Stimulated activated CD8-positive, alpha-beta memory T cell treated with anti-CD3 and anti-CD28 coated beads, Interleukin-4, amount 100 ng/mL, for 1 hour (primary cell): ENCODE measurements at places on chromosomes 16 and 17.

- DNase-seq, result no peak
These were observed 312.5 kb downstream of the MAF start for GRCh38 chr16:79288066-79288465.

- DNase-seq, result no peak
These were observed 7.4 kb upstream of the MEAK7 start for GRCh38 chr16:84511831-84512230.

DNA sequence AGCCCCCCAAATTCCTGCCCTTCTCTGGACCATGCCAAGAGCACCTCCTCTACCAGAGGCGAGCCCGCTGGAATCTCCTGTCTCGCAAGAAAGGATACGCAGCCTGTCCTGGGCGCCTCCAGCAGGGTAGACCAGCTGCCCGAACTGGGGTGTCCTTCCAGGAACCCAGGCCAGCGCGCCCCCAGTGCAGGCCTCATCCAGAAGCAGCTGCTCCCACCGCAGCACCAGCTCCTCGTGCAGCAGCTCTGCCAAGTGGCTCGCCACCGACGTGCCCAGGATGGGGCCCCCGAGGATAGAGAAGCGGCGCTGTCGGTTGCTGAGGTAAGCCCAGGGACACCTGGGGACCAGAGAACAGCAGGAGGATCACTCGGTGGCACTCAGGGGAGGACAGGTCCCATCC, 4.8 kb downstream of the TAF1C start:
- DNase-seq, result no peak

GRCh38 chr17:62656446-62656845, 29.0 kb downstream of the MRC2 start:
- no peak for DNase-seq

DNA sequence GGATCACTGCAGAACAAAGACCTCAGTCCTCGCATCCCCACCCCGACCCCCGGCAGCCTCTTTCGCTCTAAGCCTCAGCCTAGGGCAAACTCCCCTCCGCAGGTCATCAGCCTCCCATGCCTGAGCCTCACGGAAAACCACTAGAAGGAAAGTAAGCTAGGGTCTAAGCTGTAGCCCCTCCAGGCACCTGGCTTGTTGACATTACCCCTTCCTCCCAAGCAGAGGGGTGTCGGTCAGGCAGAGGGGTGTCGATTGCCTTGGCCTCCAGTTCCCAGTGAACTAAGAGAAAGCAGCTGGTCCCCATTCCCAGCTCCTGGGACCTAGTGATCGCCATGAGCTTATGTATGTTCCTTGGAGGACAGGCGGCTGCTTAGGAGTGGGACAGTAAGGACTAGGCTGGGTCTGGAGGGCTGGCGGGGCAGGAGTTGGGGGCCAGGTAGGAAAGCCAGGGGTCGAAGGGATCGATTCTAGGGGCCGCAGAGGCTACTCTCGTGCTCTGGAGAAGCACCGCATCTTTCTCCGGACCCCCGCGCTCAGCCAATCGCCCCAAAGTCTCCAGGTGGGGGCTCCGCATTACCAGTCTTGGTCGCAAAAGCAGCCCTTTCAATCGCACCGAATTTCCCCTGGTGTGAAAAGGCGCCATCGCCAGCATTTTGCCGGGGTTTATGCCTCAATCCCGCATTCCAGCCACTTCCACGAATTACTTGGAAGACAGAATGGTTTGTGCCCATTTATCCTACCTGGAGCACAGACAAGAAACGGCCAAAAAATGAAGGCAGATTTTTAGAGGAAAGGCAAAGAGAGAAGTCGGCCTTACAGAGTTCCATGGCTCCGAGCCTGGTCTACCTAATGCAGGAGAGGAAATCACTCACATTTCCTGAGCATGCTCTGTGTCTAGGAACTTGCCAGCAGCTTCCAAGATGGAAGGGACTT, 21.3 kb upstream of the HOXB13 start:
- no peak for DNase-seq

DNA sequence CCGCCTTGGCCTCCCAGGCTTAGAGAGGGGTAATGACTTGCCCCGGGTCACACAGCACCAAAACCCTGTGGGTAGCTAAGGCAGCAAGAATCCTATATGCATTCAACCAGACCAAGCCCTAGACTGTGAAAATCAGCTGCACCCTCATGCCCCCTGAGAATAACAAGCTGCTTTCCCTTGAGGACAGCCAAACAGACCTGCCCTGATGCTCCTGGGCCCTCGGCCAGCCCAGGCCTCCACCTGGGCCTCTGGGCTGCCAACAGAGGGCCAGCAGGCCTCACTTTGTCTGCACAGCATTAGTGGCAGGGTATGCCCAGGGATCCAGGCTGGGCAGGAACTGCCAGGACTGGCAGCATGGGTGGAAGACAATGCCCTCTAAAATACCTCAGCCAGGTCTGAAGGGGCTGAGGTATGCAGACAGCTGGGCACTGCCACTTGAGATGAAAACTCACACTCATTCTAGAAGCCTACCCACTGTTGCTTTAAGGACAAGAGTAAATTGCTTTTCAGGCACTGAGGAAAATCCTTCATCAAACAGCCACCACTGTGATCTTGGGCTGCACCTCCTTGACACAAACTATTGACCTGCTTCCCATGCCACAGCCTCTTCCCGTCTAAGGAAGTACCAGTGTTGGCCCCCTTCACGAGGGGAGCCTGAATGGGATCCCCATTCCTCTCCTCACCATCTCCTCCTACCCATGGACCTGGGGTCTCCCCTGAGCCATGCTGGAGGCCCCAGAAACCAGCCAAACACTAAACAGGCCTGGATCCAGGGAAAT, 8.8 kb downstream of the ST3GAL2 start:
- no peak for DNase-seq

DNA sequence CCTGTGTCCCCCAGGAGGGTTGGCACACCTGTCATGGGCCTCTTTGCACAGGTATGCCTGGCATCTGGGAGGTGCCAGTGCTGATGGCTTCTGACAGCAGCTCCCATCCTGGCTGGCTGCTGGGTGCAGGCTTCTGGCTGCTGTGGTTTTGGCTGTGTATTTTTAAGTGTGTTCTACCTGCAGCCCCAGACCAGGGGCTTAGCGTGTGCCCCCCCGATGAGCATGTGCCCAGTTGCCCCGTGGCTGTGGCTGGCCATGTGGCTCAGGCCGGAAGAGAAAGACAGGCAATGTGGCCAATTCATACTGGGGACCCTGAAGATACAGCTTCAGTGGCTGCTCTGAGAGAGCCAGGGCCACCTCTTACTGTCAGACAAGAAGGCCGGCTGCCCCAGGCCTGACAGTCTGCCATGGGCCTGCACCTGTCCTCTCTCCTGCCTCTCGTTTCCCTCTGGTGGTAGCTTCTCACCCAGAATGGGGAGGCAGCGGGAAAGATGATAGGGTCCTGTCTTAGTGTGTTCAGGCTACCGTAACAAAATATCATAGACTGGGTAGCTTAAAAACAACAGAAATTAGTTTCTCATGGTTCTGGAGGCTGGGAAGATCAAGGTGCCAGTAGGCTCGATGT, 37.6 kb upstream of the LGALS9 start:
- DNase-seq, result no peak

DNA sequence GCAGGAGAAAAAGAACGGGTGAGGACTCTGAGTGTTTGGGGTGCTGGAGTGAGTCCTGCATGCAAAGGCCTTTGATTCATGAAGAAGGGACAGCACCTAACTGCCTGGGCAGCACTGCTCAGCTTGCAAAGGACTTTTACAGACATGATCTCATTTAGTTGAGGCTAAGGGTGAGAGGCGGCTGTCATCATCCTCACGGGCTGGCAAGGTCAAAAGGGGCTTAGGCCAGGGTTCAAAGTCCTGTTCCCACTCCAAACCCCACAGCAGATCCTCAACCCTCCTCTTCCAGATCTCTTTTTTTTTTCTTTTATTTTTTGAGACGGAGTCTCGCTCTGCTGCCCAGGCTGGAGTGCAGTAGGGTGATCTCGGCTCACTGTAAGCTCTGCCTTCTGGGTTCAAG, 4.8 kb downstream of the RHBDF2 start:
- no peak for DNase-seq

GRCh38 chr16:75230471-75231110, 11.8 kb downstream of the CTRB1 start:
- DNase-seq, result no peak

- no peak for DNase-seq
These were observed 3.8 kb upstream of the NAT9 start for GRCh38 chr17:74779948-74780400.

GRCh38 chr16:88826070-88826840, 14.5 kb upstream of the APRT start:
- DNase-seq, result no peak

- DNase-seq, result no peak
These were observed 7.5 kb upstream of the HSD3B7 start for GRCh38 chr16:30977502-30977901.

GRCh38 chr16:9091867-9092281, 430 bp downstream of the HAPSTR1 start:
- DNase-seq, result peak; percentile 19

DNA sequence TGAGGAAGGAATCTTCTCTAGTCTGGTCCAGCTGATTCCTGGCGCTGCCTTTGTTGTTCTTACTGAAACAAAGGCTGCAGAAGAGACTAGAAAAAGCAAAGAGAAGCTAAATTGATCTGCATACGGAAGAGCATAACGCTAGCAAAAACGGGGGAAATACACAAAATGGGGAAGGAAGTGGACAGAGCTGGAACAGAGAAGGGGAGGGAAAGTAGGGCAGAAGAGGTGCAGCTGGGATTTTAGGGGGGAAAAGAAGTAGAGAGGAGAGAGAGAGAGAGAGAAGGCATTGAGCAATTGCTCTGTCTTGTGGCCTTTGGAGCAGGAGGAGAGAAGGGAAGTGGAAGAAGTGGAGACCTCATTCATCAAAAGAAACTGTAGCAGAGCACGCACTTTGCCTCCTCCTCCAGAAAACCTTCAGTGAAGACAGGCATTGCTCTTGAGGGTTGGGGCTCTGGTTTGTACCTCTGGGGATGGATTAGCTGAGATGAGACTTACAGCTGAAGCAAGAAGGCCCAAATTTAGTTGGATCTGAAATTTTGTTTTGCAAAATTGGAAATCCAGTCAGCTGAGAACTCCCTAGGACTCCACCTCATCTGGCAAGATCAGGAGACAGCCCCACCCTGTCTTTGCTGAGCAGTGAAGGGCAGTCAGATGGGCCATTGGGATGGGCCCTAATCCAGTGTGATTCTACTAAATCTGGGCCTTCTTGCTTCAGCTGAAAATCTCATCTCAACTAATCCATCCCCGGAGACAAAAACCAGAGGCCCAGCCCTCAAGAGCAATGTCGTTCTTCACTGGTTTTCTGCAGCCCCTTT, 55.8 kb downstream of the CDRT4 start:
- no peak for DNase-seq

DNA sequence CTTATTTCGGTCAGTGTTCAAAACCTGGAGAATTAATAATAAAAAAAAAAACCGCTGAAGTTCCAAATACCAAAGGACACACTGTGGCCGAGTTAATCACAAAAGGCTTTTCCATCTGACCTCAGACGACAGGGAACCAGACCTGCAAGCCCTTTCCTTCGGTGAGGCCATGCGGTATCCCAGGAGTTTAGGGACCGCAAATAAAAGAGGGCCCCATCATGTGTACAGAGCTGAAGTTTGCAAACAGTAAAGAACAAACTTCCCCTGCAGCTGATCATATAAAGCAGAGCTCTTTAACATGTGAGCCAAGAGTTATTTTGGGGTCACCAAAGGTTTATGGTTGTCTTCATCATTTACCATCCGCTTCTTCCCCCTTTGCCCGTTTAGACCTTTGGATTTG, 33.0 kb upstream of the FOXJ1 start:
- no peak for DNase-seq

GRCh38 chr17:58417300-58418092, at the start of gene RNF43:
RNF43 (minus strand) TSS chr17:58417534; CDS start chr17:58415577, 1,957 bp downstream.
- DNase-seq, result peak; percentile 32

- no peak for DNase-seq
These were observed 583.4 kb upstream of the PSMD7 start for GRCh38 chr16:73713251-73713650.

GRCh38 chr17:36068524-36068923, 4.5 kb downstream of the CCL18 start:
- no peak for DNase-seq

DNA sequence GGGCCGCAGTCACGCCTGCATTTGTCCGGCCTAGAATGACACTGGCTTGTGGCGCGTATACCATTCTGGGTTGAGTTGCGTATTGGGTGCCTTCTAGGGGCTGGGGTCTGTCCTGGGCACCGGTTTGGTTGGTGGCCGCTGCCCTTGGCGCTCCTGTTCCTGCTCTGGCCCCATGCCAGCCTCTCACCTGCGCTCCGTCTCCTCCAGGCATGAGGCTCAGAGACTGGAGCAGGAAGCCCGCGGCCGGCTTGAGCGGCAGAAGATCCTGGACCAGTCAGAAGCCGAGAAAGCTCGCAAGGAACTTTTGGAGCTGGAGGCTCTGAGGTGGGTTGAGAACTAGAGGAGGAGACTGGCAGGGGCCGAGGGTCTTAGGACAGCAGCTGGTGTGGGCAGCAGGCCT, 17.4 kb downstream of the CDIPT start:
- no peak for DNase-seq

GRCh38 chr17:59513934-59514841, 51.2 kb upstream of the DHX40 start:
- no peak for DNase-seq

DNA sequence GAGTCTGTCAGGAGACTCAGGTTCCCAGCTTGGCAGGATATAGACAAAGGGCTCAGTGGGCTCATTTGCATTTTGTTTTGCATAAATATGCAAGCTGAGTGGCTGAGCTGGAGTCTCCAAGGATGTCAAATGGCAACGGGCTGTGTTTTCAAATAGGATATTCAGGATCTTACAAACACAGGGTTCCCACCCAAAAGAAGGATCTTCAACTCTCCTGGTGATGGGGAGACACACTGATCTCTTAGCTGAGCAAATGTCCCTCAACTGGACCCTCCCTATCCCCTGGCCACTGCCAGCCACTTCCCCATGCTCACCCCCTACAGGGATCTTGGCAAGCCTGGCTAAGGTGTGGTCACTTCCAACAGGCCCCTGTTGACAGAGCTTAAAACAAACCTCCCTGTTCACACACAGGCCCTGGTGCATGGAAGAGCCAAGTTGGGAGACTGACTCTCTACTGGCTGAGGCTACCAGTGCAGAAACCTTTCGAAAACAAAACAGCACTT, 61.6 kb downstream of the SOX9 start:
- no peak for DNase-seq

GRCh38 chr16:66853261-66854139, 9.3 kb downstream of the CA7 start:
- no peak for DNase-seq

GRCh38 chr17:40362696-40363110, 1.8 kb downstream of the GJD3 start:
- peak; percentile 43 for DNase-seq
